ENCODE measurements at places on chromosomes 16 and 17.

GRCh38 chr17:20774472-20775135 lies 195.1 kb downstream of the CDRT15L2 start:
- DNase-seq, result no peak

GRCh38 chr17:82247856-82248671 lies 19.2 kb downstream of the SLC16A3 start:
- no peak for DNase-seq

- no peak for DNase-seq
These were observed 101.8 kb upstream of the CDH8 start for GRCh38 chr16:62137996-62138395.

DNA sequence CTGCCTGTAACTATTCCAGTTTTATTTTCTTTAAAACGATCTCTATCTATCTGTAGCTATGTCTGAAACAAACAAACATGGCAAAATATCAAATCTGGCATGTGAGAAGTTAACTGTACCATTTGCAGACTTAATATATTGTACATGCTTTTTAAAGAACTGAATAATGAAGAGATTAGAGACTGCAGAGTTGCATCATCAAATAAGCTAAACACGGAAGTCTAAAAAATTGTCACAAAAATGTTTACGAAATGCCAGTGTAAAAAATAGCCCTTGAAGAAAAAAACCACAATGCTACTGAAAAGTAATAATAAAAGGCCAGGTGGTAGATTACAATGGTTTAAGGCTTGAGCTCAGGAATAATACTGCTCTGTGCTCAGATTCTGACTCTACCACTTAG lies 43.1 kb downstream of the HS3ST3A1 start:
- DNase-seq, result no peak

GRCh38 chr16:55710466-55710865 lies 54.7 kb downstream of the SLC6A2 start:
- no peak for DNase-seq

- DNase-seq, result no peak
These were observed 56.8 kb upstream of the ENDOV start for GRCh38 chr17:80358131-80358530.

- peak; percentile 37 for DNase-seq
These were observed 24.6 kb downstream of the HIGD1B start for GRCh38 chr17:44872131-44872768.

GRCh38 chr17:1082579-1082978 lies 85.7 kb downstream of the TIMM22 start:
- peak; percentile 4 for DNase-seq

DNA sequence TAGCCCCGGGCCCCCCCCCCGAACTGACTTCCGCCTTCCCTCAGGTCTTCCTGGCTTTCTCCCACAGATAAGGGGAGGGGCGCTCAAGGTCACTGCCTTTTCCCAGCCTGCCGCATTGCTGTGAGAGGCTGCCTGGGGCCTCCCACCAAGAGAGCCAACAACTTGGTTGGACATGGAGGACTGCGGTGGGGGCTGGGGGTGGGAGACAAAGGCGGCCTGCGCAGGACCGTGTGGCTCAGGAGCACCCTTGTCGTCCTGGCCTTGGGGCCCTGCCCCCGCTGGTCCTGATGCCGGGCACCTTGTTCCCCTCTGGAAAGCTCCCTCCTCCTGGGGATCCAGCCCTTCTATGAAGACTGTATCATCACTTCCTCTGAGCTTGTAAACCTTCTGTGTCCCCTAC lies 105.6 kb upstream of the FOXF1 start:
- no peak for DNase-seq

DNA sequence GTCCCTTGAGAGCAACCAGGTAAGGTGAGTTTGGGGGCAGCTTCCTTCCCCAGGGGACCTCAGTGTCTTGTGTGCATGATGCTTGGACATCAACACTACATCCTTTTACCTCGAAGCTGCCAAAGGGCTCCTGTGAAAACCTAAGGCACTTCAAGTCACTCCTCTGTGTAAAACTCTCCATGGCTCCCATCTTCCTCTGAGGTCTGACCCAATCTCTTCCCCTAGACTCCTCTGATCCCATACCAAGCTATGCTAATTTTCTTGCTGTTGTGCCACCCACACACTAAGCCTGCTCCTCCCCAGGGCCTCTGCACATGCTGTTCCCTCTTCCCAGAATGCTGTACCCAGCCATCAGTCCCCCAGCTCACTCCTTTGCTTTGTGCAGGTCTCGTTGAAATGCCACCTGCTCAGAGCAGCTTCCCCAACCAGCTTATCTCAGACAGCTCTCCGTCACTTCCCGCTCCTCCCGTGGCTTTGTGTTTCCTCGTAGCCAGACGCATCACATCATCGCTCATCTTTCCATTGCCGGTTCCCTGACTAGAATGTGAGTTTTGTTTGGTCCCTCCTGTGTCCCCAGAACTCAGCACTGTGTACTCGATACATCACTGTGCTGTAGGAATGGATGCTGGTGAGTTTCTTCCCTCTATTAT lies 78.4 kb downstream of the CNGB1 start:
- no peak for DNase-seq

- no peak for DNase-seq
These were observed 25.4 kb downstream of the CRHR1 start for GRCh38 chr17:45809499-45809898.

DNA sequence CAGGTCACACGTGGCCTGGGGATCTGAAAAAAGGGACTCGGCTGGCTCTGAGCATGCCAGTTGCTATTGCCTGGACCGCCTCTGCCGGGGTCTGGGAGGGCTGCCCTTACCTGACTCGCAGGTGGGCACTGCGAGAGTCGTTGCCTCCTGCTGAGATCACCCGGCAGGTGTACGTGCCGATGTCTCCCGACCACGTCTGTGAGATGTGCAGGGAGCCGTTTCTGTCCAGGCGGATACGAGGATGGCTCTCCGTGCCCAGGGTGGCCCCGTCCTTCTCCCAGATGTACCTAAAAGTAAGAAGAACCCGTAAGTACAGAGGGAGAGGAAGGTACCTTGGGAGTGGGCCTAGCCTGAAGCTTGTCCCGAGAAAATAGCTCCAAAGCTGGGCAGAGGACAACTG lies 112.0 kb upstream of the CDC42EP4 start:
- DNase-seq, result no peak

GRCh38 chr17:57502811-57503241 lies 242.3 kb downstream of the CCDC182 start:
- DNase-seq, result no peak

GRCh38 chr17:47275245-47275984 lies 21.8 kb downstream of the ITGB3 start:
- peak; percentile 96 for DNase-seq

GRCh38 chr17:54029986-54030385 lies 207.3 kb downstream of the KIF2B start:
- DNase-seq, result no peak

All from AG10803 (cell line).